CD4-positive, alpha-beta T cell treated with Interleukin-4 for 1 hour (primary cell): ENCODE measurements at places on chromosomes 5 and 9.

GRCh38 chr9:129384491-129385210 lies 206.6 kb upstream of the IER5L start:
- no peak for DNase-seq

GRCh38 chr9:133761641-133762248 lies 23.6 kb upstream of the SARDH start:
- DNase-seq: no peak

DNA sequence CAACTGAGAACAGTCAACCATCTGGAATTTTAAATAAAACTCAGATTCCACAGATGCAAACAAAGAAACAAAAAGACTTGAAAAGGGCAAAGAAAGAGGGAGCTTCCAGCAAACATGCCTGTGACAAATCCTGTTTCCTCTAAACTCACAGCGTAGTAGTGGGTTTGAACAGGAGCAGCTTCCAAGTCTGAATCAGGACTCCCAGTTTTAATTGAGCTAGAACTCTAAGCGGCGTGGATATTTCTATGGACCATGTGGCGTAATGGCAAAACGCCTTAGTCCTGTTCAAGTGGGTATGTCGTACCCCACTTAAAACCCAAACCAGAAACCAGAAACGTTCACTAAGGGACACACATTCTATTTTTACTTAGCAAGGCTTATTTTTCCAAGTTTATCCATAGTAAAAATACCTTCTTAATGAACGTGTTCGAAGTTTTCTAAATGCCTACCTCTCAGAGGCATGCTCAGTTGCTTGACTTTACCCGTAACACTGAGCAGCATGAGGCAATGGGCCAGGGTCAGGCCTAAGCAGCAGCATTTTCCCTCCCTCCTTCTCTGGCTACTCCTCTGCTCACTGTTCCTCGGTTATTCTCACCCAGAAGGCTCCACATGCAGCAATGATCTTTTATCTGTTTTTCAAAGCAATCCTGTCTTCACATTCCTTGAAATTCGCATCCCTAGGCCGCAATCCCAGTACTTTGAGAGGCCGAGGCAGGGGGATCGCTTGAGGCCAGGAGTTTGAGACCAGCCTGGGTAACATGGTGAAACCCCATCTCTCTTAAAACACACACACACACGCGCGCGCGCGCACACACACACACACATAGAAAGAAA lies 77.9 kb downstream of the FNBP1 start:
- DNase-seq: no peak

DNA sequence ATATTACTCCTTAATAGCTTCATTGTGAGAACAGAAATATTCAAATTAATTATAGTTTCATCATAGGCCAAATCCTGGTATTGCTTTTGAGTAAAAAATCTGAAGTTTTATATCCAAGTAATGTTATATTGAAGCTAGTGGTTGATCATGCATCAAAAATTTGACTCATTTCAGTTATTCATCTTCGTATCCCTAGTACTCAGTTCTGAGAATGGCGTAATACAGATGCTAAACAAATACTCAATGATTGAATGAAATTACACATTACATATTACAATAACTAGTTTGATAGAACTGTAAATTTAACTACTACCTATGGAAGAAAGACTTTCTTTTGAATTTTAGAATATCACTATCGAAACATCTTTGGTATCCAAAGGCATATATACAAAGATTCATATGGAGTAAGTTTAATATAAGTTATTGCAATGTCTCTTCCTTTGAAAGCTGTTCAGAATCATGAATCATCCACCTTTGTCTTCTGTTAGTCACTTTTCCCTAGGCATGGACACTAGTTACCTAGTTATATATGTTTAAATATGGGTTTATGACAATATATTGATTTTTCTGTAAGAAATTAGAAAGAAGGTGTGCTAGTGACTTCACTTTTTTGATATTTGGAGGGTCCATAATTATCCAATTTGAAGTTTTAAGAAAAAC lies 5.0 kb upstream of the ZNF462 start:
- DNase-seq: no peak

GRCh38 chr5:54986269-54986654 lies 869 bp upstream of the ESM1 start:
- no peak for DNase-seq

- no peak for DNase-seq
Observed at GRCh38 chr9:134434894-134435506, 108.7 kb downstream of the RXRA start.

DNA sequence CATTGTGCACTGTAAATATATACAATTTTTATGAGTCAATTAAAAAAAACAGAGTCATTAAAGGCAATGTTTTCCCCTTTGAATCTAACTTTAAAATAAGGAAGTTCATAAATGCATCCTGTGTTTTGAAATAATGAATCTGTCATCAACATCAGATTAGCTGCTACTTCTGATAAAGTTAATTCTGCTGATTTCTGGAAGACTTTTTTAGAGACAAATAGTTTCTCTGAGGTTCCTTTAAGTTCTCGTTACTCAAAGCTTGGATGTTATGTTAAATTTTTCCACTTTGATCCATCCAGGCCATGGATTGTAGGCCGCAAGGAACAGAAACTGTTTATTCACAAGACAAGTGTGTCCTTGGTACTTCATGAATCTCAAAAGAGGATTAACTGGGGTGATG lies 115.5 kb downstream of the CARTPT start:
- DNase-seq: no peak

DNA sequence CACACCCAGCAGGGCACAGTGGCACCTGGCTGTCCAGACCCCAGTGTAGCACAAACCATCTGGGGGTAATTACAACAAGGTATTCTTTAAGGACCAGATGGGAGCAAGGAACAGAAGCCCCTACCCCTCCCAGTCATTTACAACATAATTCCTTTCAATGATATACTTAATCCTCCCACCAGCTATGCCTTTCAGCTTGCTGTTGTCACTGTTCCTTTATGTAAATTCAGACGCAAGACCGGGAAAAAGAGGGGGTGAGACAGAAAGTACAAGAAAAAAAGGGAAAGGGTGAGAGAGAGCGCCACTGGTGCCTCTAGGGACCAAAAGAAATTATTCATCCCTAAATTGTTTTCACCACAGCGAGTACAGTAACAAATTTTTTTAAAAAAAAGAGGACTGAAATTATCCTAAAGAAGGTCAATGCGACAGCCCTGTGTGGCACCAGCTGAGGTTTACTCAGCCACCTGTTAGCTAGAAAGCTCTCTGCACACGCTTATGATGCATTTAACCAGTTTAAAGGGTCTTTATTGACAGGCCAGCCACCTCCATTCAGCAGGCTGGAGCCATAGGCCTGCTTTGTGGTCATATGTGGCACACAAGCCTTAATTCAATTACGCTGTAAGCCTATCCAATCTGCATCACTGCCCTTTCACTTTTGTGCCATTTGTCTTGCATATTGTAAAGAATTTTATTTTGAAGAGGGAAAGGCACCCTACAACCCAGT lies 210.2 kb upstream of the ISL1 start:
- DNase-seq: no peak
